ENCODE measurements at places on chromosomes 12 and 14. TPM values are rescaled to one million over a fixed set of nuclear protein-coding genes. Genes with fewer than 3 reads are reported as not detected.

The KCNJ8 gene
- total RNA-seq: 27.0 TPM

The CYP46A1 gene
- 1.8 TPM for total RNA-seq

DNA sequence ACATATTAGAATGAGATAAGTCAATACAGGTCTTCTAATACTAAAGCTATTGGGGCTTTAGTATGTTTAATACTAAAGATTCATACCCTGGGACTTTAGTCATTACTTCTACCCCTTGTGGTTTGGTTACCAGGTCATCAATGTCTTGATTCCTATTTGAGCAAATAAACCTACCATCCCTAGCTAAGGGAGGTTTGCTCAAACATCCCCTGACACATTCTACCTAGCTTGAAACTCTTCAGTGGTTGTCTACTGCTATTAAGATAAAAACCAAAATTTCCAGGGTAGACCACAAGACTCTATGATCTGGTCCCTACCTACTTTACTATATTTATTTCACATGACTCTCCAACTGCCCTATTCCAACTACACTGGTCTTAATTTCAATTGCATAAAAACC lies 7.3 kb upstream of the C2CD5 start:
- DNase-seq: no peak

- DNase-seq: no peak
Observed at GRCh38 chr12:53755451-53755891, 3.7 kb upstream of the CISTR start.

The SLC7A7 gene
- 13.1 TPM for total RNA-seq
